ENCODE measurements at places on chromosomes 12 and 14. TPM values are rescaled to one million over a fixed set of nuclear protein-coding genes. Genes with fewer than 3 reads are reported as not detected.

- no peak for DNase-seq
- no peaks in the 10 kb centered on the region for H3K36me3 ChIP-seq
- H3K27ac ChIP-seq = no peak overlapping the region
Measured at GRCh38 chr12:25056011-25056410, 107.1 kb upstream of the BCAT1 start.

Gene TSPAN8
- 187 TPM for polyA plus RNA-seq

DNA sequence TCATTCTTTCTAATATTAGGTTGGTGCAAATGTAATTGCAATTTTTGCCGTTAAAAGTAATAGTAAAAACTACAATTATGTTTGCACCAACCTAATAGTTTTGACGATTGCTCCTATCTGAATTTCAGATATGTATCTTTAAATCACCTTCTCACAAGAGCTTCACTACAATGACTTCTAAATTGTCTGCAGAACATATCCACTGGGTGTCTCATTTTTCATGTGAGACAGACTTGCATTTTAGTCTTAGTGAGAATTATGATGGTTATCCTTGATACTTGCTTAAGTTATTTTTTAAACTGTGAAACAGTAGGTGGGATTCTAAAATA is 84.6 kb downstream of the ITPR2 start:
- H3K27ac ChIP-seq = no peak overlapping the region
- no peaks in the 10 kb centered on the region for H3K4me1 ChIP-seq
- no peaks in the 10 kb centered on the region for H3K27me3 ChIP-seq
- no peak overlapping the region for H3K4me3 ChIP-seq
- DNase-seq = no peak

GRCh38 chr12:79298506-79298905 is 392.3 kb downstream of the PAWR start:
- H3K4me1 ChIP-seq = no peaks in the 10 kb centered on the region
- DNase-seq = no peak
- H3K27ac ChIP-seq = no peak overlapping the region
- H3K36me3 ChIP-seq = no peaks in the 10 kb centered on the region
- no peaks in the 10 kb centered on the region for H3K27me3 ChIP-seq

- H3K27me3 ChIP-seq = no peaks in the 10 kb centered on the region
- DNase-seq = no peak
- H3K4me1 ChIP-seq = peaks cover 2% of the 10 kb centered on the region
- H3K36me3 ChIP-seq = no peaks in the 10 kb centered on the region
Measured at GRCh38 chr12:5081016-5081415, 37.3 kb downstream of the KCNA5 start.

Gene METTL25
- polyA plus RNA-seq = 4.5 TPM

DNA sequence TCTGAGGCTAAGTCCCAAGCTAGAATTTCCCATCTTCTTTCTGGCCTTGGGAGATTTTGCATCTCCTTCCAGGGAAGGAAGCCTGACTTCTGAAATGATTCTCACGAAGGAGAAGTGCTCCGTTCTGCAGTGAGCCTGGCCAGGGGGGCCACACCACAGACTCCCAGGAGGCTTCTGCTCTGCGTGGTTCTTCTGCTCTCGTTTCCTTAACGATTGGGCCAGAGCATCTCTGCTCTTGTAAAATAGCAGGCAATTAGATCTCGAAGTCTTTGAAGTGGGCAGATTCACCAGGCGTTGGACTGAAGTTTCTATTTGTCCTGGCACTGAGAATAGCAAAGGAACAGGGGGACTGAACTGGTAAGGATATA is 6.7 kb upstream of the BATF start:
- no peak overlapping the region for H3K27ac ChIP-seq
- no peaks in the 10 kb centered on the region for H3K4me1 ChIP-seq
- H3K36me3 ChIP-seq = no peaks in the 10 kb centered on the region
- H3K4me3 ChIP-seq = peak overlapping the region; percentile 11
- no peaks in the 10 kb centered on the region for H3K27me3 ChIP-seq

DNA sequence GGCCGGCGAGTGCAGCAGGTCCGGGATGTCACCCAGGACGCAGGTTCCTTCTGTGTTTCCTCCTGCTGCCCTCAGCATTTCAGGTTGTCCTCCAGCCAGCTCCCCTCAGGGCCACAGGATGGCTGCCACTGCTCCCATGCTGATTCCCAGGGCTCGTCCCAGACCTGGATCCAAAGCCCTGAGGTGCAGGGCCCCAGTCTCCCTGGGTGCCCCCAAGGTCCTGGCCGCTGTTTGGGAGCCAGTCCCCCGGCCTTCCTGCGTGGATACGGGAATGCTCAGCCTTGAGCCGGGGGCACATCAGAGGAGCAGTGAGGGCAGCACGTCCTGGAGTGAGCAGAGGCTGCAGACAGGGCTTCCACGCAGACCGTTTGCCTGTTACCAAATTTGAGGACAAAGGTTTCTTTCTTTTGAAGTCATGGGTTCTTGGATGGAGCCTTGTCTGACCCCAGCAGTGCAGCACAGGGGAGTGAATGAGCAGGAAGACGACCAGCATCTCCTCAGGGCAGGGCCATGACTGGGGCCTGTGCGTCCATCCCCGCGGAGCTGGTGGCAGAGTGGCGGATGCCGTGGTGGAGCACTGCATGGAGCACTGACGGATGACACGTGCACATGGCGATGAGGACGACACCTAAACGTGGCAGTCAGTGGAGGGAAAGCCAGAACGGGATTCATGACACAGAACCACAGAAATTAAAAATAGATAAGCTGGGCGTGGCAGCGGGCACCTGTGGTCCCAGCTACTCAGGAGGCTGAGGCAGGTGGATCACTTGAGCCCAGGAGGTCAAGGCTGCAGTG is 12.5 kb upstream of the CACNA2D4 start:
- H3K27ac ChIP-seq = no peak overlapping the region
- no peak for DNase-seq
- H3K4me1 ChIP-seq = no peaks in the 10 kb centered on the region
- no peak overlapping the region for H3K4me3 ChIP-seq

Gene ADCY4
- polyA plus RNA-seq = 6.1 TPM

Gene SMIM41
- not detected for polyA plus RNA-seq

Gene OR10AD1
- polyA plus RNA-seq = not detected

DNA sequence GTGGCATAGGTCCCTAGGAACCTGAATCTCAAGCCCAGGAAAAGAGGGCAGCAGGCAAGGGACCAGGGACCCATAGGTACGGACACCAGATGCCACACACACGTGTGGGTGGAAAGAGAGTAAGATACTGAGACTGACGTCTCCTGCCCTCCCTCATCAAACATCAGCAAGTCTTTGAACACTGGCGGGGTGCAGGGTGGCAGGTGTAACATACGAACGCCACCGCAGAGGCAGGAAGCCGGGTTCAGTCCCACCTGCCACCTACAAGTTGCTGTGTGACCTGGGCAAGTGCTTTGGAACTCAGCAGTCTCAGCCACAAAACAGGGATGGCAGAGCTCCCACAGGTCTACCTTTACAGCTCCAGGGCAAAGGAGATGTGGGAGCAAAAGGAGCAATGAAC is 11.1 kb downstream of the ACTN1 start:
- H3K36me3 ChIP-seq = no peaks in the 10 kb centered on the region
- peak overlapping the region; percentile 88 for H3K27ac ChIP-seq
- peaks cover 6% of the 10 kb centered on the region for H3K4me1 ChIP-seq

Gene ADAM21
- not detected for polyA plus RNA-seq

- H3K36me3 ChIP-seq = no peaks in the 10 kb centered on the region
- no peak overlapping the region for H3K27ac ChIP-seq
- H3K4me1 ChIP-seq = no peaks in the 10 kb centered on the region
Measured at GRCh38 chr14:27528328-27528727, 930.5 kb upstream of the NOVA1 start.

GRCh38 chr12:56042843-56043242 is 1.1 kb downstream of the RPS26 start:
- peaks cover 2% of the 10 kb centered on the region for H3K4me1 ChIP-seq
- peaks cover 6% of the 10 kb centered on the region for H3K36me3 ChIP-seq
- H3K27me3 ChIP-seq = no peaks in the 10 kb centered on the region
- H3K4me3 ChIP-seq = peak overlapping the region; percentile 75
- H3K27ac ChIP-seq = no peak overlapping the region
- DNase-seq = no peak

Gene IL22
- polyA plus RNA-seq = not detected

DNA sequence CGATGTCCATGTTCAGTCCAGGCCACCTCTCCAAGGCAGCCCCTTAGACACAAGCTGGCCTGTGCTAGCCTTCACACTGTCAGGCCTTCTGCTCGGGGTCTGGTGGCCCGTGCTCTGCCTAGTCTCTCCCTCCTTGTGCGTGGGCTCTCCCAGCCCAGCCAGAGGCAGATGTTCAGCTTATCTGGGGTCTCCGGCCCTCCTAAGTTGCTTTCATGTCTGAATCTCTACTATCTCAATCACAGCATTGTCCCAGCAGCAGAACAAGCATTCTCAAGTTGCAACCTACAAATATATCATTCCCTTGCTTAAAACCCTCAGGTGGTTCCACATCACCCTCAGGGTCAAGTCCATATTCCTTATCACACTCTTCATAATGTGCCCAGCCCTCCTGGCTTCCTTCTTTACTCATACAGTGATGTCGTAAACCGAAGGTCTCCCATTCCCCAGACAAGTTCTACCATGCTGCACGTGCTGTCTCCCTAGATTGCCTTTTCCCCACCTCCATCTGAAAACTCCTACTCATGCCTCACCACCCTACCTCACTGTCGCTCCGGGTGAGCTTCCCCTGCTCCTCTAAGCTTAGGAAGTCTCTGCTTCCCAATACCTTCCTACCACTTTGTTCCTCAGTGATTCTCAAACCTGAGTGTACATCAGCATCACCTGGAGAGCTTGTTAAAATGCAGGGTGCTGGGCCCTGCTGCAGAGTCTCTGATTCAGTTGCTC is 1.5 kb downstream of the KRT73 start:
- H3K4me3 ChIP-seq = no peak overlapping the region
- no peak overlapping the region for H3K27ac ChIP-seq
- H3K4me1 ChIP-seq = no peaks in the 10 kb centered on the region

GRCh38 chr12:12741660-12742059 is 24.5 kb downstream of the CDKN1B start:
- H3K36me3 ChIP-seq = no peaks in the 10 kb centered on the region
- no peak overlapping the region for H3K4me3 ChIP-seq
- H3K27me3 ChIP-seq = no peaks in the 10 kb centered on the region
- no peak overlapping the region for H3K27ac ChIP-seq
- DNase-seq = no peak
- H3K4me1 ChIP-seq = no peaks in the 10 kb centered on the region

Gene TXNDC16
- 8.6 TPM for polyA plus RNA-seq

DNA sequence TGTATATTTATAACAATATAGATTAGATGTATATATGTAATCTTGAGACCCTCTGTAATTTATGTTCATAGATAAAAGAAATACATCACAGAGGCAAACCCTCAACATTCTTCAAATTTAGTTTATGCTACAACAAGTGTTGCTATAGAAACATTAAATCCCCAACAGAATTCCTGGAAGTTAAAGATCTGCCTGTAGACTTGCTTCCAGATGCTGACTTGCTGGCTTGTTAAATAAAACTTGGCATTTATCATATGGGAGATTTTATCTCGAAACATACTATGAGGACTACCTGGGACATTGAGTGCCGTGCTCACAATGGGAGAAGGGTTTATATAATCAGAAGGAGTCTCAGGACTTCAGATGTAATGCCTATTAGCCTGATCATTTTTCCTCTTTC is 136.3 kb upstream of the PLXNC1 start:
- no peaks in the 10 kb centered on the region for H3K4me1 ChIP-seq
- no peaks in the 10 kb centered on the region for H3K36me3 ChIP-seq
- DNase-seq = no peak
- no peaks in the 10 kb centered on the region for H3K27me3 ChIP-seq
- H3K27ac ChIP-seq = no peak overlapping the region

GRCh38 chr14:71492346-71492745 is 439.9 kb upstream of the RGS6 start:
- no peak for DNase-seq
- peaks cover 5% of the 10 kb centered on the region for H3K4me1 ChIP-seq
- H3K27me3 ChIP-seq = no peaks in the 10 kb centered on the region

DNA sequence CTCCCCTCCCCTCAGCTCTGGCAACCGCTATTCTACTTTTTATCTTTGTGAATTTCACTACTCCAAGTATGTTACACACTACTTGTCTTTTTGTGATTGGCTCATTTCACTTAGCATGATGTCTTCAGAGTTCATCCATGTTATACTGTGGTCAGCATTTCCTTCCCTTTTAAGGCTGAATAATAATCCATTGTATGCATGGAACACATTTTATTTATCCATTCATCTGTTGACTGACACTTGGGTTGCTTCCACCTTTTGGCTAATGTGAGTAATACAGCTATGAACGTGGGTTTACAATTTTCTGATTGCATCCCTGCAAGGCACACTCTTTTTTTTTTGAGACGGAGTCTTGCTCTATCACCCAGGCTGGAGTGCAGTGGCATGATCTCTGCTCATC is 53.0 kb upstream of the FUT8 start:
- no peak for DNase-seq
- H3K27me3 ChIP-seq = no peaks in the 10 kb centered on the region
- H3K4me1 ChIP-seq = no peaks in the 10 kb centered on the region
- H3K36me3 ChIP-seq = no peaks in the 10 kb centered on the region
- H3K27ac ChIP-seq = no peak overlapping the region

Gene SSTR1
- polyA plus RNA-seq = 0.88 TPM

DNA sequence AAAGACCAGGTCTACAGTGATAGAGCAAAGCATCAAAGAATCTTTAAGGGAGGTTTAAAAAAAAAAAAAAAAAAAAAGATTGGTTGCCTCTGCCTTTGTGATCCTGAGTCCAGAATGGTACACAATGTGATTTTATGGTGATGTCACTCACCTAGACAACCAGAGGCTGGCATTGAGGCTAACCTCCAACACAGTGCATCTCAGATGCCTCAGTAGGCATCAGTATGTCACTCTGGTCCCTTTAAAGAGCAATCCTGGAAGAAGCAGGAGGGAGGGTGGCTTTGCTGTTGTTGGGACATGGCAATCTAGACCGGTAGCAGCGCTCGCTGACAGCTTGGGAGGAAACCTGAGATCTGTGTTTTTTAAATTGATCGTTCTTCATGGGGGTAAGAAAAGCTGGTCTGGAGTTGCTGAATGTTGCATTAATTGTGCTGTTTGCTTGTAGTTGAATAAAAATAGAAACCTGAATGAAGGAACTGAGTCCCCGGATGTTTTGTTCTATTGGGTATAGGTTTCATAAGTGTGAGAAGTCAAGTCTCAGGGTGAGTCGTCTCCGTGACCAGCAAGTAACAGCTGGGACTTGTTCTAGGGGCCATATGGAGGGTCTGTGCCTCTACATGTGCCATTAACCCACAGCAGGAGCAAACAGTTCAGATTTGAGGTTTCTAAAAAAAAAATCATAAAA is 9.3 kb downstream of the PEBP1 start:
- peaks cover 2% of the 10 kb centered on the region for H3K36me3 ChIP-seq
- no peaks in the 10 kb centered on the region for H3K27me3 ChIP-seq
- H3K4me3 ChIP-seq = no peak overlapping the region
- no peak overlapping the region for H3K27ac ChIP-seq
- no peaks in the 10 kb centered on the region for H3K4me1 ChIP-seq

Data from aorta (tissue), 5 donors.